ENCODE measurements at places on chromosomes 2 and 18. TPM values are rescaled to one million over a fixed set of nuclear protein-coding genes. Genes with fewer than 3 reads are reported as not detected.

DNA sequence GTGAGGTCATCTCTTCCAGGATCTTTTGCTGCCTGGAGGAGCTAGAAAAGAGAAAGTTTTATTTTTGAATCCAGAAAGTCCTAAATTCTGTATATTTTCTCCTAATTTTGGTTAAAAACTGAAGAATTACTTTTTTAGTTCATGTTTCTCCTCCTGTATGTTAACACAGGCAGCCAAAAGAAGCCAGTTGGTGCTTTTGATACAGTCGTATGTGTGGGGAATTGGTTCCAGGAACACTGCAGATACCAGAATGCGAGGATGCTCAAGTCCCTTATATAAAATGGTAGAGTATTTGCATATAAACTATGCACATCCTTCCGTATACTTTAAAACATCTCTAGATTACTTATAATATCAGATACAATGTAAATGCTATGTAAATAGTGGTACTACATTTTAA, 22.6 kb upstream of the ADAM23 start:
- no peaks in the 10 kb centered on the region for H3K27me3 ChIP-seq
- no peak overlapping the region for H3K27ac ChIP-seq

DNA sequence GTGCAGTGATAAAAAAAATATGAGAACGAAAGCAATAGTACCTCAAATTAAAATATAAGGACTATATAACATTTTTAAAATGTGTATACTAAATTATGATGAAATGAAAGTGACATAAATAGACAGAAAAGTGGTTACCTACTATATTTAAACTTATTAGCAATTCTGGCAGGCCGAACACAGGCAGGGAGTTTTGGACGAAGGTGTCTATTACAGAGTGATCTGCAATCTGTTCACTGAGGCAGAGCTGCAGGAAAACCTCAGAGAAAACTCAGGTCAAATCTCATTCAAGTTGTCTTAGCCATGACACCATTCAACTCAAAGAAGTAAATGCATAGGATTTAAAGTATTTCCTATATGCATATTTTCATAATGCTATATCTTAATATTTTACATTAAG, 274.8 kb upstream of the GULP1 start:
- H3K27me3 ChIP-seq, result no peaks in the 10 kb centered on the region
- no peaks in the 10 kb centered on the region for H3K4me1 ChIP-seq
- H3K4me3 ChIP-seq, result no peak overlapping the region
- no peaks in the 10 kb centered on the region for H3K36me3 ChIP-seq
- DNase-seq, result no peak
- no peak overlapping the region for H3K27ac ChIP-seq

The SLC19A3 gene
- total RNA-seq, result 16.5 TPM

- no peaks in the 10 kb centered on the region for H3K36me3 ChIP-seq
- no peak overlapping the region for H3K27ac ChIP-seq
- H3K27me3 ChIP-seq, result no peaks in the 10 kb centered on the region
Measured at GRCh38 chr2:111106706-111107105, 14.0 kb upstream of the BCL2L11 start.

- H3K36me3 ChIP-seq, result no peaks in the 10 kb centered on the region
- H3K4me1 ChIP-seq, result no peaks in the 10 kb centered on the region
- no peak overlapping the region for H3K27ac ChIP-seq
- no peak for DNase-seq
- no peaks in the 10 kb centered on the region for H3K27me3 ChIP-seq
- no peak overlapping the region for H3K4me3 ChIP-seq
Measured at GRCh38 chr2:225911019-225911418, 511.5 kb downstream of the NYAP2 start.

The C18orf54 gene
- 0.96 TPM for total RNA-seq

The MYOM1 gene
- total RNA-seq, result 7.8 TPM

- H3K4me3 ChIP-seq, result no peak overlapping the region
- no peak overlapping the region for H3K27ac ChIP-seq
- H3K36me3 ChIP-seq, result no peaks in the 10 kb centered on the region
- H3K27me3 ChIP-seq, result no peaks in the 10 kb centered on the region
- H3K4me1 ChIP-seq, result no peaks in the 10 kb centered on the region
- no peak for DNase-seq
Measured at GRCh38 chr18:5556310-5556974, 12.6 kb upstream of the EPB41L3 start.

- no peaks in the 10 kb centered on the region for H3K27me3 ChIP-seq
- no peak for DNase-seq
- no peak overlapping the region for H3K27ac ChIP-seq
- no peak overlapping the region for H3K4me3 ChIP-seq
Measured at GRCh38 chr2:43818761-43819160, 19.9 kb downstream of the ABCG5 start.
